Stimulated activated CD4-positive, alpha-beta T cell treated with anti-CD3 and anti-CD28 coated beads, Interleukin-2, amount 100 ng/mL, for 24 hours (primary cell): ENCODE measurements at places on chromosomes 7 and 10.

- DNase-seq: no peak
These were observed 51.2 kb downstream of the SP8 start for GRCh38 chr7:20735346-20736065.

- no peak for DNase-seq
These were observed 247.3 kb downstream of the DIP2C start for GRCh38 chr10:442209-442608.

DNA sequence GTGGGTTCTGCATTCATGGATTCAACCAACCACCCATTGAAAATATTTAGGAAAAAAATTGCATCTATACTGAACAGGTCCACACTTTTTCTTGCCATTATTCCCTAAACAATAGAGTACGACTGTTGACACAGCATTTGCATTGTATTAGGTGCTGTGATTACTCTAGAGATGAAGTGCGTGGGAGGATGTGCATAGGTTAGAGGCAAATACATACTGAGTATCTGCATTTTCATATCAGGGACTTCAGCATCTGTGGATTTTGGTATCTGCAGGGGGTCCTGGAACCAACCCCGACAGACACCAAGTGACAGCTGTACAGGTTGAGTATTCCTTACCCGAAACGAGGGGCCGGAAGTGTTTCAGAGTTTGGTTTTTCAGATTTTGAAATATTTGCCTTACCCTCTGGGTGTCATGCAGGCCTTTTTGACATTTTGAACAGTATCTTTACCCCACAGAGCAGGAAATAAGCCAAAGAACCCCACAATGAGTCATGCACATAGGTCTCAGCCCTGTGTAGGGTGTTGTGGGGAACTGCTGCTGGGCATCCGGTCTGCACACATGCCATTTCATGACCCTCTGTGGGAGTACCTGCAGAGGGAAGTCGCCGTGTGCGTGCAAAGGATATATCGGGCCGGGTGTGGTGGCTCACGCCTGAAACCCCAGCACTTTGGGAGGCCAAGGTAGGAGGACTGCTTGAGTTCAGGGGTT is 14.5 kb downstream of the NUDT5 start:
- DNase-seq: peak; percentile 63

- no peak for DNase-seq
These were observed 8.0 kb downstream of the COA1 start for GRCh38 chr7:43721193-43721806.

DNA sequence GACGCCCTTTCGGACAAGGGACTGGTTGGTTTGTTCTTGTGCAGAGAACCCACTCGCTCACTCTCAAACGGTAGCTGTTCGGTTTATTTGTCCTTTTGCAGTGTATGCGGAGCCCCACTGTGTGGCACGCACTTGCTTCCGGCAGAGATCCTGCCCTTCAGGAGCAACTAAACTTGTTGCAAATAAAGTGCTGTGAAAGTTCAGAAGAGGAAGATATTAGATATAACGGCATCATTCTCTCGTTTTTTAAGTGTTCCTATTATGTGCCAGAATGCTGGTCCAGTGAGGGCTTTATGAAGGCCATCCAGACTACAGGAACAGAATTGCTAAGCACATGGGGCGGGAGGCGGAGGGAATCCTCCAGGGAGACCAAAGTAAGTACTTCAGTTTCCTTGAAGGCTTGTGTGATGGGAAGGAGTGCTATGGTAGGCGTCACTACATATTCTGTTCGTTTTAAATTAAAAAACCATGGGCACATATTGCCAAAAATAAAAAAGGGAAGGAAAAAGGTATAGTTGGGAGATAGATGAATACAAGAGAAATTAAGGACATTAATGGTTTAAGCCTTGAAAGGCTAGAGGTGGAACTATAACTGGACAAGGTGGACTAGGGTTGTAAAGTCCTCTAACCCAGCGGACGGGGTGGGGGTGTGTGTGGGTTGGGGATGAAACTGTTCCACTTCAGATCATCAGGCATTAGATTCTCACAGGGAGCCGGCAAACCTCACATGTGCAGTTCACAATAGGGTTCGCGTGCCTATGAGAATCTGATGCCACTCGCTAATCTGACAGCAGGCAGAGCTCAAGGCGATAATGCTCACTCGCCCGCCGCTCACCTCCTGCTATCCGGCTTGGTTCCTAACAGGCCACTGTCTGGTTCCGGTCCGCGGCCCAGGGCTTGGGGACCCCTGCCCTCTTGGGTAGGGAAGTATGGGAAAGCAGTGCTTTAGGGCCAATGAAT is 704 bp upstream of the ERLIN1 start:
- peak; percentile 41 for DNase-seq

GRCh38 chr7:904847-905246 is 28.5 kb downstream of the GET4 start:
- DNase-seq: no peak

DNA sequence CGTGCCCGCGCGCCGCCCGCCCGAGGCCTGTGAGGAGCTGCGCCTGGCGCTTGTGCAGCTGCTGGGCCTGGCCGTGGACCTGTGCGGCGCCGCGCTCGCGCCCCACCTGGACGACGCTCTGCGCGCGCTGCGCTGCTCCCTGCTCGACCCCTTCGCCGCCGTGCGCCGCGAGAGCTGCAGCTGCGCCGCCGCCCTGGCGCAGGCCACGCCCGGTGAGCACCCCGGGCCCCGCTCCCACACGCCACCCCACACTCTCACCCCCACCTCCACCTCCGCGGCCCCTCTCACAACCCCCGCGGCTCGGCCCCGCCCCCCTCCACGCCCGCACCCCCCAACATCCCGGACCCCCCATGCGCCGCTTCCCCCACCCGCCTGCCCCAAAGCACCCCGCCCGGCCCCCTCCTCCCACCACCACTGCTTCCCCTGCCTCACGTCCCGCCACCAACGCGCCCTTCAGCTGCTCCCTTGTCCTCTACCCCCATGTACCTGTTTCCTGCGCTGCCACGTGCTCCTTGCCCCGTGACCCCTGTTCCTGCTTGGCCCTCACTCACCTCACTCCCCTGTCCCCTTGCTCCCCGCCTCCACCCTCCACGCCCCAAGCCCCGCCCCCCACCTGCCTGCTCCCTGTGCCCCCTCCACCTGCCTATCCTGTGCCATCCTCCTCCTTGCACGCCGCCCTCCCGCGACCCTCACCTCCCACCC is at the start of gene PRKAR1B:
TSS of gene PRKAR1B (minus strand) at position 178 of the 702 bp plus-strand sequence. CDS start 15,776 bp downstream, outside the sequence.
- DNase-seq: peak; percentile 64

DNA sequence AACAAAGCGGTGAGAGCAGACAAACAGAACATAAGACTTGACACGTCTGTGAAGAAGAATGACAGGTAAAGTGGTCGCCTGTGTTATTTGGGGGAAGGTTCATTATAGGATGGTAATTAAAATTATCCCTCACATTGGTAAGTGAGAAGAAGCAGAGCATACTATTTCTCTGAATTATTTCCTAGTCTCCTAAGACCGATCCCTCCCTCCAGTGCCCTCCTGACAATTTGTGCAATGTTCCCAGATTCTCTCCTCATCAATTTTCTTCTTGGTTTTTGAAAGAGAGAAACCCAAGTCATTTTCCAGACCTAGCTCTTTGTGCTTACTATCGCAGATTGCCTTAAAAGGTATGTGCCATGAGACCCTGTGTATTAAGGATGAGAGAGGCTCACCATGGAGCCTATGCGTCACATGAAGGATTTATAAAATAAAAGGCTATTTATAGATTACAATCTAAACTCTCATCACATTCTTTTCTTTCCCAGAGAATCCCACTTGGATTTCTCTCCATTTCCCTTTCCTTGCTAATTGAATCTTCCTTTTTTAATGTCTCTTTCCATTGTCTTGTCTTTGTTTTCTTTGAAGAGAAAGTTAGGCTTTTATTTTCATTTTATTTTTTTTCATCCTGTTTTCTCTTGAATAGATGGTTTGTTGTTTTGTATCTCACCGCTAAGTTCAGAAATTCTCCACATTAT is 112.0 kb downstream of the PPP1R3A start:
- no peak for DNase-seq

- DNase-seq: no peak
These were observed 44.9 kb downstream of the MYPN start for GRCh38 chr10:68154211-68154497.

- DNase-seq: no peak
These were observed 31.7 kb upstream of the CNPY1 start for GRCh38 chr7:155578016-155578415.

- peak; percentile 3 for DNase-seq
These were observed 154.3 kb downstream of the ELAPOR2 start for GRCh38 chr7:86904949-86905834.

DNA sequence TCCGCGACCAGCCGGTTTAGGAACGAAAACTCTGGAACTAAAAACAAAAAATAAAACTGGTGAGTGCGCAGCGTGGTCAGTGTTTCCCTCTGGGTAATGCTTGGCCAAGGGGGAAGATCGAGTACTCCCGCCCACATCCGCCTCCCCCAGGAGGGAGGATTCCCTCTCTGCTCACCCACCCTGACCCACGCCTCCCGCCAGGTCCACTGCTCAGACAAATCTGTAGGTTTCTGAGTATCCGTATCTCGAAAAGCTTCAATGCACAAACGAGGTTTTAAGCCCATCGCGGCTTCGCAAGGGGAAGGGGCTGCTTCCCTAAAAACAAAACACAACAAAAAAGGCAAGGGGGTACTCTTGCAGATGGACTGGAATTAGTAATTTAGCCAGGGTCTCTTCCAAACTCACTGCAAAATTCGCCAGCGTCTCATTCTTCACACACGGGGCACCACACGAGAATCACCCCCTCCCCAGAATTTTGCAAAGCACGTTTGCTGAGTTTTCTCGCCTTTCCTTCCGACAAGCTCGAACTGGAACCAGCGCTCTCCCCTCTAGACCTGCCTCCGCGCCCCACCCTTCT is 75.2 kb downstream of the INSIG1 start:
- no peak for DNase-seq
